ENCODE measurements at places on chromosomes 13 and 19.
A peak's percentile ranks its signal among the peaks of the same experiment; 100 is the strongest.

DNA sequence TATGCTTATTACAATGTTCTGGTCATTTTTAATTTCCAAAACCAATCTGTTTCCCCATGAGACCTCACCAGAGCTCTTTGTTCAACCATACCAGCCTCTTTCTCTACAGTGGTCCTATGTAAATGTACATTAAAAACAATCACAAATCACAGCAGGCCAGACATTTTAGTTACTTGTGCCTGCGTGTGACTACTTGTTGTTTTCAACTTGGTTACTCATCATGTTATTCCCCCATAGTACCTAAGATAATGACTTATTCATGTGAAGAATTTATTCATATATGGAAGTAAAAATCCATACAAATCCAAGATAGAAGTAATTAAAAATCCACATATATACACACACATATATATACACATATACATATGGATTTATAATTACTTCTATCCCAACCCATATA lies 379.6 kb downstream of the SLITRK6 start:
- no peak for DNase-seq

DNA sequence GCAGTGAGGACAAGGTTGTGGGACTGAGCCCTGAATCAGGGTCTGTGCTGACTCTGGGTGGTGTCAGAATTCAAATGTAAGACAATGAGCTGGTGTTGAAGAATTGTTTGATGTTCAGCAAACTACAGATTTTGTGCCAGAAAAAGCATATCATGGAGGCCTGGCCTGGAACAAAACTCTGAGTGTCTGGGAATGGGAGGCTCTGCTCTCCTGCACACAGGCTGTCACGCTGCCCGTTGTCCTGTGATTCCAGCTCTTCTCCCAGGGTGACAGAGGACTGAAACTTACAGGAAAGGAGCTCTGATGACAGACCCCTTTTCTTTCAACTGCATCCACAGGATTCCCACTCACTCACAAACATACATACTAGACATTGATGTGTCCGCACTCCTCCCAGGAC lies 120.1 kb downstream of the ZNF486 start:
- no peak for DNase-seq

GRCh38 chr13:98320561-98321105 lies 143.6 kb upstream of the RNF113B start:
- DNase-seq, result no peak

- DNase-seq, result no peak
These were observed 73.1 kb downstream of the ABCC4 start for GRCh38 chr13:95228130-95228529.

- peak; percentile 9 for DNase-seq
These were observed 47.7 kb upstream of the USPL1 start for GRCh38 chr13:30569901-30570576.

- no peak for DNase-seq
These were observed 166.6 kb downstream of the SLITRK6 start for GRCh38 chr13:85632526-85633195.

DNA sequence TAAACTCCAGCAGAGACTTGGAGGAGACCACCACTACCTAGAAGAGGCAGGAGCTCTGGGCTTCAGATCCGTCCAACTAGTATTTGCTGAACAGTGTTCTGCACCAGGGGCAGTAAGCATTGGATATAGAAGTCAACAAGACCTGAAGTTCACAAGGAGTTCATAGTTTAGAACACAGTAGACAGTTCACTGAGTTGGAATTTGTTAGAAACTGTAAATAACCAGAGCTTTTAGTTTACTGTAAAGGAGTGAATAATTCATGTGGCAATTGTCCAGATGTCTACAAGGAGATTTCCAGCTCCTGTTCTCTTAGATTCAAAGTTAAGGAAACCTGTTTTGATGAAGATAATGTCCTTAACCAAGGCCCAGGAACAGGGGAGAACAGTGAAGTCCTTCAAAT lies 128.9 kb downstream of the COG6 start:
- no peak for DNase-seq

Measured in BE2C (cell line).